ENCODE measurements at places on chromosomes 5 and 9. TPM values are rescaled to one million over a fixed set of nuclear protein-coding genes. Genes with fewer than 3 reads are reported as not detected.

The CDHR2 gene
- 18.7 TPM for total RNA-seq

The C9orf153 gene
- total RNA-seq: not detected

The ITK gene
- total RNA-seq: 4.1 TPM

The CDH6 gene
- not detected for total RNA-seq

- DNase-seq: no peak
Observed at GRCh38 chr5:128905568-128906110, 59.6 kb upstream of the SLC27A6 start.

- no peak for DNase-seq
Observed at GRCh38 chr9:134486143-134486591, 155.4 kb upstream of the COL5A1 start.

- DNase-seq: no peak
Observed at GRCh38 chr5:164060786-164061355, 555.5 kb downstream of the MAT2B start.

DNA sequence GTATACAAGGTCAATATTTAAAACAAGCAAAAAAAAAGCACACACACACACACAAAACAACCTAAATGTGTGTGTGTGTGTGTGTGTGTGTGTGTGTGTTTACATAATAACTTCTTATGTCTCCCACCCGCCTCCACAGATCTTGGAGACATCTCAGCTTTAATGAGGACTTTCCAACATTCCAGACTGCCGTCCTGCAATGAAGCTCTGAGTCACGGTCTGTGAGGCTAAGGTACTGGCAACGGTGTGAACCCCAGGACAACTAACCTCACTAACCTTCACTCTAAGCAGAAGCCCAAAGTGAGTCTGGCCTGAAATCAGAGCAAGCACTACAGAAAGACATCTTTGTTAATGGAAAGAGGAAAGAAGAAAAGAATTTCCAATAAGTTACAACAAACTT, 22.3 kb downstream of the ZNF474 start:
- DNase-seq: no peak

DNA sequence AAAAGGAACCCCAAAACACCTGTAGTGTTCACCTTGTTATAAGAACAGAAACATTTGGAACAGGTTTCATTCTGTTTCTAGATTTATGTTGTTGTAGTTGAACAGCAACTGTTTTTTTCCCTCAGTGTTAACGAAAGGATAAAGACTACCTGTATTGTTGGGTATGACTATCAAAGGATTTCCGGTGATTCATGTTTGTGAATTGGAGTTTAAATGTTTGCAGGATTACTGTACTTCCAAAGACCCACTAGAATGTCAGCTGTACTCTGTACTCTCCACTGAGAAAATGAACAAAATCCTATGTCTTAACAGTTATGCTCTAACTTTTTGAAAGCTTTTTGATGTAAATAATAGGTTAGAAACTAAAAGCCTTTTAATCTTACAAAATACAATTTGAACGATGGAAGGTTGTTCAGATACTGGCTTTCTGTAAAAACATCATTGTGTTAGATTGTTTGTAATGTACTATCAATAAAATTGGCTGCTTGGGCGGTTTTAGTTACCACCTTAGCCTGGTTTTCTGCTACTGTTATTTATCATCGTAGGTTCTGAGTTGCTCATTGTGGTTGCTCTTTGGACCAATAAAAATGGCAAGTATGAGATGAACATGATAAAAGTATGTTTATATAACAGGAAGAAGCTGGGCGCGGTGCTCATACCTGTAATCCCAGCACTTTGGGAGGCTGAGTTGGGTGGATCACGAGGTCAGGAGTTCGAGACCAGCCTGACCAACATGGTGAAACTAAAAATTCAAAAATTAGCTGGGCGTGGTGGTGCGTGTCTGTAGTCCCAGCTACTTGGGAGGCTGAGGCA, 44.1 kb downstream of the DCP2 start:
- no peak for DNase-seq

DNA sequence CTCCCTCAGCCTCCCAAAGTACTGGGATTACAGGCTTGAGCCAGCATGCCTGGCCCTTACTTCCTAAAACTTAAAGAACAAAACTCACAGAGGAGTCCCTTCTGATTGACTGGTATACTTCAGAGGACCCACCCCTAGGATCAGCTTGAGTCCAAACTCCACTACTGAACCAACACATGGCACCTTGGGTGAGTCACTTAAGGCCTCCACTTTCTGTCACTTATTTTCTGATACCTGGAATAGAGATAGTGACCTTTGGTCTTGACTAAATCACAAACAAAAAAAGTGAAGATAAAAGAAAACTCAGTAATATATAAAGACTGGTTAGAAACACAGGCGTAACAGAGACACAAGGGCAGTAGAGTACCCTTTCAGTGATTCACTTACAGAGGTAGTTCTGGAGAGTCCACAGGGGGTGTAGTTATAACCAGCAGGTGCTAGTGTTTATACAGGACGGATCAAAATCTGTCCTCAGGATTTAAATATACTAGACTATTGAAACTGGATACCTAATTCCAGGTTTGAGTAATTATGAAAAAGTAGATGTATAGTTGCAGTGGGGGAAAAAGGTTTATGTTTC, 274.3 kb upstream of the ANKRD55 start:
- DNase-seq: peak; percentile 63

- no peak for DNase-seq
Observed at GRCh38 chr9:81113453-81114124, 575.8 kb downstream of the TLE1 start.

GRCh38 chr9:80383331-80383730, 811.6 kb downstream of the TLE4 start:
- DNase-seq: no peak

DNA sequence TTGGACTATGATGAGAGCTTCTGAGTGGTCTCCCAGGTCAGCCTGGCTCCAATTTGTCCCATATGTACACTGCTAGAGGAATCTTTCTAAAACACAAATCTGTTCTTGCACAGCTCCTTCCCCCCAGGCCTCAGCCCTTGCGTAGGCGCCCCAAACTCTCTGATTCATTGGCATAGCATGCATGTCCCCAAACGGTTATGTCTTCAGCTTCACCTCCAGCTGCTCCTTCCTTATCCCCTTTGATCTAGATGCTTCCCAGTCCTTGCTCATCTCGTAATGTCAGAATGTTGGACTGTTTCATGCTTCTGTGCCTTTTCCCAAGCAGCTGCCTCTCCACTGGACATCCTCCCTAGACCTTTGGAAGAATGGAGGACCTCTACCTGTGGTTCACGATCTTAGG, 60.1 kb upstream of the BASP1 start:
- DNase-seq: no peak

DNA sequence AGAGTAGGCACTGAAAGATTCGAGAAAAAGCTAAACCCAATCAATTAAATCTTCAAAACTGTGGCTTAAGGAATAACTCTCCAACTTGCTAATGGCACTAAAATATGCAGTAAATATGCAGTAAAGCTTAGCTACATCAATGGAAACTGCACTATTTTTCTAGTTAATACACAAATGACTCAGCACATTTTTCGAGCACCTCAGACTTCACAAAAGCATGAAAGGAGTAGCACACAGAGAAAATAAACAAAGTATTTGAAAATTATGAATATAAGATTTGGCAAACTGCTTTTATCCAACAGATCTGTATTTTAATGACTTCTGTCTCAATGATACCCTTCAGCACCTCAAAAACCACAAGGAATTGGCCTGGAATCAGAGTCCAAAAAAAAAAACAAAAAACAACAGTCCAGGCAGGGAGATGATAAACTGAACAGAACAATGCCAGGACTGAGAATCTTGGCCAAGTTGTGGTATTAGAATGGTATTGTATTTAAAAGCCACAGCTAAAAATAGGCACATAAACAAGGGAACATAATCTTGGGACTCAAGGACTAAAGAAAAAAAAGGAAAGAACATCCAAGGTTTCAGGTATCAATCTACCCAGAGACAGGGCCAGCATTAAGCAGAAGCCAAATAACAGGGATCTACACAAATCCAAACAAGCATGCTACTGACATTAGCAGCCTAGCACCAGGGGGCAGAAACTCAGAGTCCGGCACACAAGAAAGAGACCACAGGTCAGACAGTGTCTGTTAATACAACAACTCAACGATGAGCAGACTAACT, 21.4 kb downstream of the TMEM245 start:
- peak; percentile 49 for DNase-seq

- DNase-seq: no peak
Observed at GRCh38 chr5:135980620-135981019, 25.8 kb upstream of the LECT2 start.

- no peak for DNase-seq
Observed at GRCh38 chr9:105329719-105330062, 85.2 kb downstream of the SLC44A1 start.

- no peak for DNase-seq
Observed at GRCh38 chr5:154401355-154401754, 44.4 kb upstream of the SAP30L start.

GRCh38 chr9:134559013-134559412, 82.6 kb upstream of the COL5A1 start:
- no peak for DNase-seq

All from stomach (tissue), 19 donors.